Cardiac fibroblast (primary cell): ENCODE measurements at places on chromosomes 13 and 19.

- no peak for DNase-seq
Observed at GRCh38 chr13:80945328-80945727, 604.4 kb upstream of the SPRY2 start.

- DNase-seq: no peak
Observed at GRCh38 chr13:110625771-110626321, 10.5 kb downstream of the NAXD start.

DNA sequence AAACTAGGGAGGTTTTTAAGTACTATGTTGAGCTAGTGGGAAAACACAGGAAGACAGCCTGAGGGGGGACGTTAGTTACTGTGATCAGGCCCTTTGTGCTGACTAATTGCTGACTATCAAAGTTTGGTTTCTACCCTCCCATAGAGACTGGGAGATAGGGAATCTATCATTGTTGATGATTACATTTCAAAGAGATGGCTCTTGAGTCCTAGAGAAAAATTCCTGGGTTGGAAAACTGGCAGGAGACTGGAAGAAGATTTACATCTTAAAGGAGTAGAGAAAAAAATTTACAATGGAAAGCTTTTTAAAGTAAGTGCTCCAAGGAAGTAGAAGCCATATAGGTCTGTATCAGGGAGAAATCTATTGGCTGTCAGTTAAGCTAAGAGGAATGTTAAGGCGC is 522.0 kb upstream of the KLHL1 start:
- DNase-seq: no peak

- DNase-seq: no peak
Observed at GRCh38 chr13:103759361-103759760, 693.1 kb upstream of the SLC10A2 start.

- DNase-seq: no peak
Observed at GRCh38 chr13:29355029-29355428, 240.5 kb downstream of the SLC7A1 start.

DNA sequence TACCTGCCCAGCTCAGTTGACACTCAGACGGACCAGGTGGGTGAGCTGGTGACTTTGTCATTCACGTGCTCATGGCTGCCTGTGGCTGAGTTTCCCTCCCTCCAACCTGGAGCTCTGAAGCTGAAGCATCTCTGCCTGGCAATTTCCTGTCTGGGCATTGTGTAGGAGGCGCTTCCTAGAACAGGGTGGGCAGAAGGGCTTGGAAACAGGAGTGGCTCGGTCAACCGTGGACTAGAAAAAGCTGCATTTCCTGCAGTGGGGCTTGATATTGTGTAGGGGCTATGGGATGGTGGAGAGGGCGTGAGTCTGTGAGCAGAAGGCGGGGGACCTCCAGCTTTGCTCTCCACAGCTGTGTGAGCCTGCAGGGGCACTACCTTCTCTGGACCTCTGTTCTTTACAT is 278.3 kb downstream of the TEX29 start:
- no peak for DNase-seq

DNA sequence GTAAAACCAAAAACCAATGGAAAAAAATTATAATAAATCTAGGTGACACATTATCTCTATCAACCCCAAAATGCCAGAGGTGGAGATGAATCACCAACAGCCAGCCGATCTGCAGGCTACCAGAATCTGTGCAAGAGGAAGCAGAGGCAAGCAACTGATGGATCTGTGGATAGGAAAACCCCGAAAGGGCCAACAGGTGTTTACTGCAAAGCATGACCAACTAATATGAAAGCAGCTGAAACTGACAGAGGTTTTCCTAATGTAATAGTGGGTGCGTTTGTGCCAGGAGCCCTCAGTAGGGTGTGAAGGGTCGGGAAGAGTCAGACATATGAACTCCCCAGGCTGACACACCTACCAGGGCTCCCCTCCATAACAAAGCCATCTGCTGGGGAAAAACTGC is 554.6 kb downstream of the RFC3 start:
- no peak for DNase-seq

GRCh38 chr19:34178274-34178610 is 5.9 kb downstream of the LSM14A start:
- no peak for DNase-seq

GRCh38 chr13:59266478-59267063 is 897.2 kb downstream of the DIAPH3 start:
- DNase-seq: peak; percentile 13

DNA sequence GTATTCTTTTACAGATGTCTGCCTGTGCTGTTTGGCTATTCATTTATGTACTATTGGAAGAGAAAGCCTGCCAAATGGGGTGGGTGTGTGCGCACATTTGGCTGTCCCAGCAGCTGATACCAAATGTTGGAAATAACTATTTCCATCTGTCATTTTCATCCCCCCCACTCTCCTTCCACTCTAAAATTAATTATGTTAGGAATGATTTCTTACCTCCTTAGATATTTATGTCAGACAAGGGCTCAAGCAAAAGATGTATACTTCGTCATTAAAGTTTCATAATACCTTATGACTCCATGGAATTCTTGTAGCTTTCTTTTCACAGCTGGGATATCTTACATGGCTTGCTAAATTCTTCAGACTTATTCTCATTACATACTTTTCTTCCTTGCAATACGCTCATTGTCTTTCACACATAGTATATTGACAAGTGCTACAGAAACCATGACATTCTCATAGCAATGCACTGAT is 18.6 kb downstream of the ITM2B start:
- DNase-seq: peak; percentile 71

DNA sequence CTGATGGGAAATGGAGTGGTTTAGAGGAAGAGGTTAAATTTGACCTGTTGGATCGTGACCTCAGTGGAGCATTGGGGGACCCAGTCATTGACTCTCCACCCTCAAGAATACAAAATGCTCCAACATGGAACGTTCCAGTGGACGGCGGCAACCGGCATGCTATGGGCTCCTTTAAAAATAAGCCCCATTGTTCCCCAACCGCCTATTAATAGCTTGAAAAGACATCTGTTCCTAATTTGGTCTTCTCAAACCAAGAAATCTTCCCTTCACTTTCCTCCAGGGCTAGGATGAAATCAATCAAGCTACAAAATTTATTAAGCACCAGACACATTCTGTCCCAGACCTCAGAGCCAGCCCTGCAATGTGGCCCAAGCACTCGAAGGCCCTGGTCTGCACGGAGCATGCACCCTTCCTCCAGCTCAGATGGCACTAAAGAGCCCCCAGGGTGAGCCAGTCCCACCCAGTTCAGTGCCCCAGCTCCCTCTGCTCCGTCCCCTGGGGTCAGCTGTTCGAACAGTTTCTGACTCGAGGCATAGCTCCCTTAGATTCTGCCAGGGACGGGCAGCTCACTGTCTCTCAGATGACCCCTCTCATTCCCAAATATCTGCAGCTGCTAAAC is 22.5 kb upstream of the VSTM2B start:
- DNase-seq: no peak
